ENCODE measurements at places on chromosomes 6 and 20. TPM values are rescaled to one million over a fixed set of nuclear protein-coding genes. Genes with fewer than 3 reads are reported as not detected.

The HCRTR2 gene
- not detected for total RNA-seq

The CALHM4 gene
- total RNA-seq: not detected

The TTLL9 gene
- 0.07 TPM for total RNA-seq

The ZNF311 gene
- total RNA-seq: 0.99 TPM

The TULP1 gene
- total RNA-seq: not detected

The SNAI1 gene
- total RNA-seq: 2.3 TPM

The ALDH8A1 gene
- 0.72 TPM for total RNA-seq

The SYCP2 gene
- total RNA-seq: 0.36 TPM

The TRIM10 gene
- not detected for total RNA-seq

The CHMP4B gene
- 35.1 TPM for total RNA-seq

The PGK2 gene
- total RNA-seq: not detected

The UTRN gene
- 165 TPM for total RNA-seq

The REM1 gene
- 0.07 TPM for total RNA-seq

The NTSR1 gene
- total RNA-seq: 0.03 TPM

The SEMG2 gene
- not detected for total RNA-seq

The CTSZ gene
- total RNA-seq: 406 TPM

The TP53TG5 gene
- total RNA-seq: not detected

The ASIP gene
- not detected for total RNA-seq

The CFB gene
- 49.7 TPM for total RNA-seq

The GPR63 gene
- total RNA-seq: 0.20 TPM

The BTBD3 gene
- total RNA-seq: 15.2 TPM

The ADGRF4 gene
- total RNA-seq: 0.10 TPM

The SLC22A7 gene
- not detected for total RNA-seq

The RAET1L gene
- not detected for total RNA-seq

The ASF1A gene
- 10.5 TPM for total RNA-seq

The PRPH2 gene
- 0.91 TPM for total RNA-seq

The GPX6 gene
- not detected for total RNA-seq

The MYT1 gene
- total RNA-seq: not detected

All from smooth muscle cell of the pulmonary artery (primary cell).